ENCODE measurements at places on chromosomes 3 and 15.

DNA sequence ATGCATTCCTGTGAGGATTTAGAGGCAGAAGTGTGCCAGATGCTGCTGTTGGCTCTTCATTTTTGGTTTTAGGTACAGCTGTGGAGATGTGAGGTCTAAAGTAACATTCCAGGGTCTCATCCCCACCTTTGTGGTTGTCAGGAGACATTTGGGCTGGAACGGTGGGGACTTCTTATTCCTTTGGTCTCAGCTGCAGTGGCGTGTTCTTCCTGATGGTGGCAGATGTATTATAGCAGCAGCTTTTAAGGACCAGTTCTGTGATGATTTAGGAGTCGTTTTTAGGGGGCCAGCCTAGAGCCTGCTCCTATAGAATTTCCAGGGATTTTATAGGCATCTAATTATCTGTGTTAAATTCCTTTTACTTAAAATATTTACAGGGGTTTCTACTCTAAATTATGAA lies 221.0 kb upstream of the EOMES start:
- DNase-seq, result peak; percentile 3

GRCh38 chr3:106745344-106746168 lies 631.7 kb upstream of the CCDC54 start:
- no peak for DNase-seq

DNA sequence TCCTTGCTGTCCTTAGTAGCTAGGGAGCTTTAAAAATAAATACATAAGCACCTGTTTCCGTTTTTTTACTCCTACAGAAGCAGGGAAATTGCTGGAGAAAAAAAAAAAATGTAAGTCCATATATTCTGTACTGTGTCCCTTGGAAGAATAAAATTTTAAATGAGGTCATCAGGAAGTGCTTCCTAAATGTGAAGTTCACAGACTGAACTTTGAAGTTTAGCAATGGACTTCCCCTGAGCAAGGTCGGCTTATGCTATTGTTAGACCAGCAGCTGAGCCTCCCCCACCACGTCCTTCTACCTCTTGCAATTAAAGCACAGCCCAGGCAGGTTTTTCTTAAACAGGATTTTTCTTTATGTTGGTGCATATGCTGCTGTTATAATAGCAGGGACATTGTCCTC lies 26.3 kb downstream of the LIPC start:
- no peak for DNase-seq

DNA sequence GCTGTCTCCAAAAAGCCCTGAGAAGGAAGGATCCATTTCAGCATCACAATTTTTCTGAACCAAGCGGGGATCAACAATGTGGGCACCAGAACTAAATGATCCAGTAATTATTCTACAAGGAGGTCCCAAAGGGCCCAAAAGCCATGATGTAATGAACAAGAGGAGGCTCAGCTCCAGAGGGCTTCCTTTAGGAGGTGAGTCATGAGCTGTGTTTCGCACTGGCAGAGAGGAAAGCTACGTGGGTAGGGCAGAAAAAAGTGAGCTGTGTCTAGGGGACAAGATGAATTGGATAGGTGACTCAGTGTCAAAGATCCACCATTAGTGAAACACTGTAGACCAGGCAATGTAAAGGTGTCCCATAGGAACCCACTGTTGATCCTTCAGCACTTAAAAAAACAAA lies 113.4 kb downstream of the RORA start:
- no peak for DNase-seq

GRCh38 chr3:102169915-102170479 lies 264.8 kb upstream of the ZPLD1 start:
- no peak for DNase-seq

GRCh38 chr15:56910801-56911200 lies 7.6 kb upstream of the TCF12 start:
- no peak for DNase-seq

- DNase-seq, result no peak
Observed at GRCh38 chr3:158355623-158356588, 215.1 kb upstream of the MLF1 start.

GRCh38 chr3:81468391-81468790 lies 293.1 kb downstream of the GBE1 start:
- DNase-seq, result no peak

DNA sequence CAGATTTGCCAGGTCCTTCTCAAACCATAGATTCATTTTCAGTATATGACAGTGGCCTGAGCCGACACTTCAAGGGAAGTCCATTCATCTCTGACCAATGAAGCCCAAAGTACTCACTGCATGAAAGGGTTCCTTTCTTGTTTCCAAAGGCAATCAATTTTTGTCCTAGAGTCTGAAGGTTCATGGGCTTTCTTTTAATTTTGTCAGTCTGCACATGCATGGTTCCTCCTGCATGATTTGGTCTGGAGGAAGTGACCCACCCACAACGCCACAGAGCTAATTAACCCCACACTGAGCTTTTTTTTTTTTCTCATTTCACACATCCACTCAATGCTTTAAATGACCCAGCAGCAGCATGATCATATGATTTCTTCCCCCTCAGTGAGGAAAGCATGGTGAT lies 216.4 kb downstream of the TIGIT start:
- no peak for DNase-seq

GRCh38 chr3:169148448-169149348 lies 514.8 kb downstream of the MECOM start:
- no peak for DNase-seq

DNA sequence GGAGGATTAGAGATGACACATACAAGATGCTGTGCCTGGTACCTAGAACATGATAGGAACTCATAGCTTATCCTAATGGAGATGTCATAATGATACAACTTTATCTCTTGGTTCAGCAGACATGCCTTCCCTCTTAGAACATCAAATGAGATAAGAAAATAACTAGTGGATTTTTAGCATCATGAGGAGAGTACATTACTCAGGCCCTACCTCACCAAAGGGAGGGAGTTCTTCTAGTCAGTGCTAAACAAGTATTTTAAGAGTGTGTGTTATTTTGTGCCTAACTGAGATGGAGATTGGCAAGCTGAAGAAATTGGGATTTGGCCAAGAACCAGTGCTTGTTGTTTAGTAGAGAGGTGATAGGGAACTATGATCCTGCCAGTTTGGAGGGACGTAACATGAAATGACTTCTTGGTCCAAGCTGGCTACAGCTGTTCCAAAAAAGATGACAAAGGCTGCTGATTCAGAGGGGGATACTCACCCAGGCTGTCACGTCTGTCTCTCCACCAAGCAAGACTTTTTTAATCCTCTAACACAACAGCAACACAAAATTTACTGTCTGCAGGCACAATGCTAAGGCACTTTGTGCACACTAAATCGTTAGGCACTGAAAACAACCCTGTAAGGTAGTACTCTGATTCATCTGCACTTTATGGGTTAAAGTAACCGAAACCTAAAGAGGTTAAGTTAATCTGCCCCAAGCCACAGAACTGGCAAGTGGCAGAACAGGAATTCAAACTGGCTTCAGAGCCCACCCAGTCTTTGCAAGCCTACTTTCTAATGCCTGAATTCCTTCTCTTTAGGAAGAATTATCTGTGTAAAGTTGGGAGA lies 126.5 kb downstream of the CMSS1 start:
- DNase-seq, result no peak

DNA sequence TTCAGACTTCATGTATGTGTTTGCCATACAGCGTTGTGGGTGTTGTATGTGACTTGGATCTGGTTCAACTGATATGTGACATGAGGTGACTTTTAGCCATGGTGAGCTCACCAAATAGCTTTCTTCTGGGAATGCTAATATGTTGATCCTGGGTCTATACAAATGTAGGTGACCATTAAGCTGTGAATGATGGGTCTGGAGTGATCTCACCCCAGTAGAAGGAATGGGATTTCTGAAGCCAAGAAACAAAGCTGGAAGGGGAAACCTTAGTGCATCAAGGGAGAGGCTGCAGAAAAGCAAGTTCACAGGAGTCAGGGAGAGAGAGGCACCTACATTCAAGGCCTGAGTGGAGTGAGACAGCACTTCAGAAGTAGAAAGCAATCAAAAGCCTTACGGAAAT lies 421.0 kb upstream of the THRB start:
- DNase-seq, result no peak

- no peak for DNase-seq
Observed at GRCh38 chr15:28112962-28113361, 13.8 kb upstream of the OCA2 start.

DNA sequence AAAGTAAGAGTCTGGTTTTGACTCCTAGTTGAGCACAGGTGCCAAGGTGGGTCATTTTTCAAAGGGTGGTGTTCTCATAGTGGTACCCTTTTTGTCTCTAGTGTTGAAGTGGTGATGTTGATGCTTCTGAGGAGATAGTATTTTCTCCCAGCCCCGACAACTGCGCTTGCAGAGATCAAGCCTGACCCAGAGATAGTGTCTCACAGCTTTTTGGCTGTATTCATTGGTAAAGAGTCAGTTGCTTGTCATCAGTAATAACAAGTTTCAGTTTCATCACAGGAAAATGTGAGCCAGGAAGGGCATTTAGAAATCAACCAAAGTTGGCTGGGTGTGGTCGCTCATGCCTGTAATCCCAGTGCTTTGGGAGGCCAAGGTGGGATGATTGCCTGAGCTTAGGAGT lies 139.3 kb downstream of the NFKBIZ start:
- no peak for DNase-seq

GRCh38 chr3:186520957-186521842 lies 23.0 kb downstream of the CRYGS start:
- no peak for DNase-seq

- no peak for DNase-seq
Observed at GRCh38 chr3:56747150-56747549, 54.6 kb downstream of the ARHGEF3 start.

DNA sequence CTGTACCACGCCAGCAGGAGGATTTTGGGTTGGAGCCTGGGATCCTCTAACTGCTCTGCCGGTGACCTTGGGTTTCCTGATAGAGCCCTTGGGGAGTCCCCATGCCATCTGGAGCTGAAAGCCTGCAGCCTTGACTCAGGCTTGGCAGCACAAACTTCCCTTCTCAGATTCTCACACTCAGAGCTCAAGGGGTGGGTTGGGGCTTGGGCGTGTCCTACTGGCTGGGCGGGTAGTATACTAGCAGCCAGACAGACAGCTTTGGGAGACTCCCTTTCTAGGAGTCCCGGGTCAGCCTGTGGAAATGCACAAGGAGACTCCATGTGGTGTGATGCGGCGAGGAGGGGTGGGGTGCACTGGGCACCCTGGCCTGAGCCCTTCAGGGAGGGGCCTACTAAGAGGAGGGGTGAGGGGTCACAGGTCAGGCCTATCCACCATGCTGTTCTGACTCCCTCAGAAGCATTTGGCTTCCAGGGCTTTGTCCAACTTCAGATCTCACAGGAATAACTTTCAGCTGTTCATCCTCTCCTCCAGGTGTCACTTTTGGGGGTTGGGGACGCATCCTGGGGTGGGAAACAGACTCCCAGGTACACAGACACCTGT lies 21.6 kb upstream of the PLXNA1 start:
- DNase-seq, result no peak

- no peak for DNase-seq
Observed at GRCh38 chr3:8839607-8840325, 70.4 kb upstream of the OXTR start.

DNA sequence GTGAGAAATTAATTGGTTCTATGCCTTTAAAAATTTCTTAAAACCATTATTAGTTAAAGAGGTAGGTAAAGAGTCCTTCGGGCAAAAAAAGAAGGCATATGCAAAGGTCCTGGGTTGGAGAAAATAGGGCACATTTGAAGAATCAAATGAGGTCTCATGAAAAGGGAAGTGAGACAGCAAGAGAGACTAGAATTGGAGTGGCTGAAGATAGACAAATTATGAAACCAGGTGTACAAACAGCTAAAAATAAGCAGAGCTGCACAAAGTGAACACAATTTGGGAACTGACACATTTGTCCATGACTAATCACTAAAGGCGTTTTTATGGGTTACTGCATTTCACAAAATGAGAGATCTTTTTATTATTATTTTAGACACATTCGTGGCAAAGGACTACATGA lies 581.2 kb downstream of the PYDC2 start:
- no peak for DNase-seq

DNA sequence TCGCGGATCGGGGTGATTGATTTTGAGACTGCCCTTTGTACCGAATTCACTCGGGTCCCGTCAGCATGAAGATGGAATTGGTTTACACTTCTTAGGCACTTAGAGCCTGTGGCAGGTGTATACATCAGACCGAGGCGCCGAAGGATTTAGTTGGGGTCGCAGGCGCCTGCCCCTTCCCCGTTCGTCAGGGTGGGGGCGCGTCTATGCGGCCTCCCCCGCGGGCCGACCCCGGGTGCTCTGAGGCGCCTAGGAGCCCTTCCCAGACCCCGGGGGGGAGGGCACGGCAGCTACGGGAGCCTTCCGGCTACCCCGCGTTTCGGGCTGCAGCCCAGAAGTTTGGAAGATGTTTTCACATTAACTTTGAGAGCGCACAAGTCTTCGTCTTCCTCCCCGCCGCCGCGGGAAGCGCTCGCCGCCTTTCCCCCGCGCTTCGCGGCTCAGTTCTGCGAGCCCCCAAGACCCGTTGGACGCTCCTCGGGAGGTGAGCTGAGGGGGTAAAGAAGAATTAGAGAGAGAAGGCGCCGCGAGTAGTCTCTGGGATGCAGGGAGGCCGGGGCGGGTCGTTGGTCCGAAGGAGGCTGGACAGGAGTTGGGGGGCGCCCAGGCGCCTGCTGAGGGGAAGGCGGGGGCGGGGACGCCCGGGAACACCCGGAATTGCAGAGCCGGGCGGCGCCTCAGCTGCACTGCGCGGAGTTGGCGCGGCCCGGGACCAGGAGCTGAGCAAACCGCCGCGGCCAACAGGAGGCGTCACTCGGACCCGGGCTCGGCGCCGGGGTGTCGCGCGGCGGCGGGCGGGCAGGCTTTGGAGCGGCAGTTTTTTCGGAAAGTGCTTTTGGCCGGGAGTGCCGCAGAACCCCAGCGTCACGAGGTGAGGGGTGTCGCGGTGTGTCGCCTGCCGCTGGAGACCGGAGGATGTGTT lies 780 bp downstream of the TIPARP start:
- DNase-seq, result peak; percentile 32

- DNase-seq, result no peak
Observed at GRCh38 chr3:164235289-164236028, 842.8 kb downstream of the SI start.

DNA sequence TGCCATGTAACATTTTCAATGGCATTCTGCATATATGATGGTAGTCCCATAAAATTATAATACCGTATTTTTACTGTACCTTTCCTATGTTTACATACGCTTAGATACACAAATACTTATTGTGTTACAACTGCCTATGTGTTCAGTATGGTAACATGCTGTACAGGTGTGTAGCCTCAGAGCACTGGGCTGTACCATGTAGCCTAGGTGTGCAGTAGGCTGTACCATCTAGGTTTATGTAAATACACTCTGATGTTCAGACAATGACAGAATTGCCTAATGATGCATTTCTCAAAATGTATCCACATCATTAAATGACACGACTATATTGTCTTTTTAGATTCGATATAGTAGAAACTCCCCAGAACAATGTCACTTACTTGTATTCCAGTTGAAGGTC lies 22.7 kb downstream of the CD80 start:
- DNase-seq, result no peak

- no peak for DNase-seq
Observed at GRCh38 chr3:12954891-12955650, 113.7 kb upstream of the RPL32 start.

DNA sequence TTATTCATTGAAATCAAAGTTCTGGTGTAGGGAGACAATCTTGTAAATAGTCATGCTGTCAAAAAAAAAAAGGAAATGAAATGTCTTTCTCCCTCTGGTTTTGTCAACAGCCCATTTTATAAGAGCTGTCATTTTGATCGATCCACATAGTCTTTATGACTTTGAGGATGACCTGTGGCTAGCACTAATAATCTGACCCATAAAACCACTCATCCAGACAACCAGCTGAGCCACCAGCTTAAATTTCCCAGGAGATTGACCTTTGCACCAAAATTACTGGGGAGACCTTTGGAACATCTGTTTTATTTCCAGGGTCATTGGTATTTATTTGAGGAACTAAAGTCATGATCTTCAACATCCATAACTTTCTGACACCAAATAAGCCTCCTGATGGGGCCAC lies 98.5 kb upstream of the MME start:
- no peak for DNase-seq

Data from activated gamma-delta T cell treated with Interleukin-2 at 50 U/mL for 16 hours (primary cell).